ENCODE measurements at places on chromosomes 3 and 15.

DNA sequence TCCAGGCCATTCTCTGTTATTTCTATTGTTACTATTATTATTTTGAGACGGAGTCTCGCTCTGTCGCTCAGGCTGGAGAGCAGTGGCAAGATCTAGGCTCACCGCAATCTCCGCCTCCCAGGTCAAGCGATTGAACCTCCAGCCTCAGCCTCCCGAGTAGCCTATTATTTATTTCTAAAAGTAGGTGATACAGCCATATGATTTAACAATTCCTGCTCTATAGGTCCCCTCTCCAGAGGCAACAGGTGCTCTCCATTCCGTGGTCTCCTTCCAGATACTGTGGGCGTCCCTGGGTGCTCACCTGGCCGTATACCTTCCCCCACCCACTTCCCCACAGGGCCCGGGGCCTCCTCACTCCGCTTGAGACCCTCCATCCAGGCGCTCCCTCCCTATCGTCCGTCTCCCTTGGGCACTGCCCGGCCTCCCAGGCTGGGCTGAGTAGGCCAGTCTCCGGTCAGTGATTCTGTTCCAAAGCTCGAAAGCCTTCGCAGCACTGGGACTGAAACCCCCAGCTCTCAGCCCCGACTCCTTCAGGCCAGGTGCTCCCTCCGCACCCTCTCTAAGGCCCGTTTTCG, 708 bp upstream of the PTPN23 start:
- no peak for DNase-seq

GRCh38 chr15:44584162-44584749, 47.3 kb downstream of the EIF3J start:
- DNase-seq, result no peak

GRCh38 chr3:124174476-124174875, 182.6 kb upstream of the ROPN1 start:
- peak; percentile 42 for DNase-seq

GRCh38 chr3:56784448-56785001, 17.2 kb downstream of the ARHGEF3 start:
- DNase-seq, result no peak

DNA sequence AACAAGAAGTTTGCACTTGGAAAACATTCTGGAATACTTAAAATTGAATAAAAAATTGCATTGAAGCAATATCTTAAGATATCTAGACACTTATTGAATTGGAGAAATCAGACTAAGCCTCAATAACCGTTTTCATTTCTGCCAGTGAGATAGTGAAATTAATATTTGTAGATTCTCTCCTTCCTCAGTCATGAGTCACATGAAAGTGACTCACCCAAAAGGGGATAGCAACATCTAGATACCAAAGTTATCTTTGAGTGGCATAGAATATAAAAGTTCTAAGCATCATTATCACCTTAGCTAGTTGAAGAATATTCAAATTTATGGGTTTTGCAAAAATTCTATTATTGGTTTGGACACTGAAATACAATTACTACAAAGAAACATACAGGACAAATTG, 614.8 kb upstream of the ZNF717 start:
- DNase-seq, result no peak

- DNase-seq, result no peak
Observed at GRCh38 chr15:51904421-51904820, 67.2 kb downstream of the LEO1 start.

- no peak for DNase-seq
Observed at GRCh38 chr3:29747991-29748390, 467.1 kb downstream of the RBMS3 start.

- no peak for DNase-seq
Observed at GRCh38 chr15:31077941-31078340, 23.6 kb downstream of the TRPM1 start.

GRCh38 chr3:50675179-50676030, 678 bp downstream of the DOCK3 start:
- DNase-seq, result no peak

Measured in renal pelvis (tissue), 12 donors.